Thoracic aorta (tissue), 2 donors: ENCODE measurements at places on chromosomes 3 and 15.

DNA sequence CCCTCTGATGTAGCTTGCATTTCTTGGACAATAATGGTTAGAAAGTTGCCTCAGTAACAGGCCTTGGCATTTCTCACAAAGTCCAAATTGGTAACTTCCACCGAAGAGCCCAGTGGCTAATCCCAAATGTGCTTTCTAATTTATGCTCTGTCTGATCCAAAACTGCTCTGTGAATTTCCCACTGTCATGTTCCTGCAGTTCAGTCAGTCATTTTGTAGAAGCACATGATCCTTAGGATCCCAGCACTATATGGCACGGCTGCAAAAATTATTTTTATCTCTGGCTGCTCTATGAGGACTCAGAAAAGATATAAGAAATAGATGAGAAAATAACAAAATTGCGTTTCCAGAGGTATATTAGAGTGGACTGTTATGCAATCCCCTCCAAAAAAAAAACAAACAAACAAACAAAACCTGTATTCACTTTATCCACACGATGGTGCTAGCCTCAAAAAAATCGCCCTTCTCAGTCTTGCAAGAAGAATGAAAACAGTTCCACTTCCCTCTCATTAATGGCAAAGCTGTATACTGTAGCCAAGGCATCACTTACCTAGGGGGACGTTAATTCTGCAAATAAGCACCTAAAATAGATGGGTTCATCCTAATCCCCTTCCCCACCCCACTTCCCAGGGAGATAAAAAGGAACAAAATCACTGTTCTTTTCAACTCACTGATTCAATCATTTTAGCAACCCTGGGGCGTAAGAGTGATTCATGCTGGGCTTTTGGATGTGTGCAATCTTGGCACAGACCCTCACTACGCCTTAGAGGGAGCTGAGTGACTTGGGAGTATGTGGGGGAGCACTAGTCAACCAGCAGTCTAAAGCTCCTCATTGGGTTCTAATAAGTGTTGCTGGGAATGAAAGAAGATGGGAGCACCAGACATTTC is 61.3 kb downstream of the TMCO5A start:
- no peak for DNase-seq

DNA sequence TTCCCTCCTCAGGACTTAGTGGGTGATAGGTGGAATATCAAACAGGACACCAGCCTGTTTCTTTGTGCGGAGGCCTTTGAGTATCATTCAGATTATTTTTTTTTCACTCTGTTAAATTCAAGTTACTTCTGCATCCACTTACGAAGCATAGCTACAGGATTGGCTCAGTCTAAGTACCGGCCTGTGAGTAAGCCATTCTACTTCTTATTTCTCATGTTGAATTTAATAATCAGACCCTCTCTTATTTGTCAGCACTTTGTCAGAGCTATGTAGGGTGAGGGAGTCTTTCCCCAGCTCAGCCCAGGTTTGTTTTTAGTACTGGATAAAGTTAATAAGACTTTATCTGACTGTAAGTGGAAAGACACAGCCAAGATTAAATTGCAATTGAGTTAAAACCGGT is 54.7 kb downstream of the ITPR1 start:
- no peak for DNase-seq

- DNase-seq, result no peak
Measured at GRCh38 chr3:59456852-59457485, 407.1 kb upstream of the CFAP20DC start.

DNA sequence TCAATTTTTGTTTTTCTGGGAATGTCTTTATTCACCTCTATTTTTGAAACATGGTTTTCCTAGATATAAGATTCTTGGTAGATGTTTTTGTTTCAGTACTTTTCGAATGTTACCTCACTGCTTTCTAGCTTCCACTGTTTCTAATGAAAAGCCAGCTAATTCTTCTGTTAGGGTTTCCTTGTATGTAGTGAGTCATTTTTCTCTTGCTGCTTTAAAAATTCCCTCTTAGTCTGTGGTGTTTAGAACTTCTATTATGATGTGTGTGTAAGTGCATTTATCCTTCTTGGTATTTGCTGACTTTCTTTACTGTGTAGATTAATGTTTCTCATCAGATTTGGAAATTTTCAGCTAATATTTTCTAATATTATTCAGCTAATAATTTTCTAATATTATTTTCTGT is 151.1 kb upstream of the OSTN start:
- DNase-seq, result no peak

- DNase-seq, result no peak
Measured at GRCh38 chr15:96625256-96625655, 294.8 kb downstream of the NR2F2 start.

DNA sequence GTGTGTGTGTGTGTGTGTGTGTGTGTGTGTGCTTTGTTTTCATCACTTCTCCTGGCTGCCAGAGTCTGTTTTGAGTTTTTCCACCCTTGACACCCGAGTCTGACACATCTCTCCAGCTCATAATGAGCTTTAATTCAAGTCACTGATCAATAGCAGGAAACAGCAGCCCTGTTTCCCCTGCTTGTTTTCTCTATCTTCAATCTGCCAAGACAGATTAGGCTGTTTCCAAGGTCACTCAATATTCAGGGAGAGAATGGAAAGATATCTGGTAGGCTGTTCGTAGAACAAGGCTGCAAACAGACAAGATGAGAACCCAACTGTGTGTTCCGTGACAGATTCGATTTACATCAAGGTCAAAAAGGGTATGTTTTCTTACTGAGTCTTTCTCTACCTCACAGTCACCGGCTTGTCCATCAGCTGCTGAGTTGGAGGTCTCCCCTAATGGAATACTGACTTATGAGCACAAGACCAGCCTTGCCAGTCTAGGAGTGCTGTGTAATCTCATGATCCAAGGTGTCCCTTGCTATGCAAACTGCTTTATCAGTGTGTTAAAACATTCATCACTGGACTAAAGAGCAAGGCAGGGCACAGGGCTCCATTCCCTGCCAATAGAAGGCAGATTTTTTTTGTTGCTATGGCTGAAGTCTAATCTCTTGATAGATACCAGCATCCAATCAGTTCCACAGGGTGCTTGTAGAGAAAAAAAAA is 187.9 kb upstream of the LMCD1 start:
- DNase-seq, result no peak

DNA sequence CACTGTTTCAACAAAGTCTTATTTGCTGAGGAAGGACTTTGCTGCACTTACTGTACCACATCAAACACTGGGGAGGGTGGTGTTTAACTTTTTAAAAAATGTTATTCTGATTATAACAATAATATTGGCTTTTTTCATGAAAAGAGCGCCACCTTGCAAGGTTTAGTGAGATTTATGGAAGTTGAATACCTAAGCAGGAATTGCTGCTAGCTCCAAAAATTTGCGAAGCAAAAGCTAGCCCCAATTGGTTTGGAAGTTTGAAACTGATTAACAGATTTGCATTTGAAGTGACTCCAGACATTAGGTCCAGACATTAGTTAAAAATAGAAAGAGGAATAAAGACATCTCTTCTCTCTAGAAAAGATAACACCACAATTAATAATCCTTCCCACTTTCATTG is 6.7 kb downstream of the ZIC1 start:
- no peak for DNase-seq

- no peak for DNase-seq
Measured at GRCh38 chr3:22292681-22293080, 541.7 kb upstream of the ZNF385D start.

GRCh38 chr15:27595211-27595610 is 503.9 kb downstream of the OCA2 start:
- DNase-seq, result no peak

GRCh38 chr3:8538913-8539312 is 37.3 kb downstream of the LMCD1 start:
- no peak for DNase-seq

DNA sequence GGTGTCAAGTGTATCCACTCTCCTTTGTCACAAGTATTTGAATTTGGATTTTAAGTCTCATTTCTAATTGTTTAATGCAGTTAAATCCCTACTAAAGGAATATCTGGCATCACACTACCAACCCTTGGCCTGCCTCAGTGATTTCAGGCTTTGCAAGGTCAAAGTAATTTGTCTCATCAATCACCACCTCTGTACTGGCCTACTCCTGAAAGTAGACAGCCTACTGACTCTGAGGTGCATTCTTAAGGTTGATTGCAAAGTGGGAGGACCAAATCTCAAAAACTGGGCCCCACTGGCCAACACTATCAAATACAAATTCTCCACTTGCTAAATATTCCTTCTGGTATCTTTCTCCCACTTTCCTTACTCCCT is 851 bp upstream of the TEX55 start:
- DNase-seq, result no peak

- no peak for DNase-seq
Measured at GRCh38 chr3:58065700-58066167, 57.5 kb downstream of the FLNB start.

- DNase-seq, result no peak
Measured at GRCh38 chr15:74392902-74393301, 25.5 kb upstream of the CYP11A1 start.

DNA sequence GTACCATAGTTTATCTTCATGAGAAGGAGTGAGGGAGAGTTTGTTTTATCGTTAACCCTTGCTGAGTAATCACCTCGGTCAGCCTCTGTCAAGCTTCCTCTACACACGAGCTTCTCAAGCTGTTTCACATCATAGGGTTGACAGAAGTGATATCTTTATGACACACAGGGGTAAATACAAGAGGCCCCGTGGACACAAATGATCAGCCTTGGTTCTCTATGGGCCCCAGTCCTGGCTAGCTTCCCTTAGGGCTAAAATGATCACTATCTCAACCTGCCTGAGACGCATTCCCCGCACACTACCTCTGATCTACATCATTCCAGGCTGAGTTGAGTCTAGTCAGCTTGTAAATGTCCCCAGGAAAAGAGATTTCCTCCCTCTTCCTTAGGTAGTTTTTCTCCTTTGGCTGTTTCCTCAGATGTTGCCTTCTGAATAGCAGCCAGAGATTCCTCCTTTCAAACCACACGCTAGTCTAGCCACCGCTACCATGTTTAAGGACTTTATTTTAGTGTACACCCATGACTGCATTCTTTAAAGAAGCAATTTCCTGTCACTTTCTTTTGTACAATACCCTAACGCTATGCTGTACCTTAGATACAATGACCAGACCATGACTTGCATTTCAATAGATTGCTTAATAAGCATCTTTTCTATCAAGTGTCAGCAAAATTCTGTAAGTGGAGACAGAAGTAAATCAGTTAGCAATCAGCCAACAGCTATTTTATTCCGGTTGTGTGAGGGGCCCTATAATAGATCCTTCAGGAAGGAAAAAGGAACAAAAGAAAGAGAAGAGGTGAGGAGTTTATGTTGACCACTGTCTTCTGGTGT is 35.1 kb upstream of the PPARG start:
- no peak for DNase-seq

DNA sequence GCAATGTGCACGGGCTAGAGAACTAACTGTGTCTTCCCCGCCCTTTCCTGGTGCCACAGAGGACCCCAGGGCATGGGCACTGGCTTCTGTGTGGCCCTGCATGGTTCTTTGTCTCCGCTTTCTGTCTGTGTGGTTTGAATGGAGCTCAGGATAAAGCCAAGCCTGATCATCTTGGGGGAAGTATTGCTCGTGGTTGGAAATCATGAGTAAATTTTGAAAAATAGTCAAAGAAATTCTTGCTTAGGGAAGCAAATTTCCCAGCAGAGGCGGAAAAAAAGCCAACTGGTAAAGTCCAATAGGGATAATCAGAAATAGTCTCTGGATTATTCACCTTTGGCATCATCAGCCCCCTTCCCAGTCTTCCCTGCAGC is 55.4 kb downstream of the MAGEF1 start:
- DNase-seq, result no peak

- no peak for DNase-seq
Measured at GRCh38 chr15:96142498-96142897, 188.0 kb upstream of the NR2F2 start.

DNA sequence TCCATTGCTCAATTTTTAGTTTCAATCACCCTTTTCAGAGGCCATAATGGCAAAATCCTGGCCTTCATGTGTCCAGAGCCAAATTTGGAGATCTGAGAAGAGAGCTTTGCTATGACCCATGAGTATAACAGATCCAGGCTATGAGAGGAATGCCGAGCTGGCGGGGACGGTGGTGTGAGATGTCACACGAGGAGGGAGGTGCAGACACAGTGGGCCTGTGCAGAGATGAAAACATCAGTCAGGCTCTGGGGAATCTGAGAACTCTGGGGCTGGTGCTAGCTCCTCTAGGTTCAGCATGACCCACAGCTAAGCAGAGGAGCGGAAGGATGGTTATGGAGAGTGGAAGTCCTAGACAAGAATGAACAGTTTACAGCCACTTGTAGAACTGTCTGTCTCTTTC is 398.3 kb upstream of the ATP10A start:
- DNase-seq, result no peak

DNA sequence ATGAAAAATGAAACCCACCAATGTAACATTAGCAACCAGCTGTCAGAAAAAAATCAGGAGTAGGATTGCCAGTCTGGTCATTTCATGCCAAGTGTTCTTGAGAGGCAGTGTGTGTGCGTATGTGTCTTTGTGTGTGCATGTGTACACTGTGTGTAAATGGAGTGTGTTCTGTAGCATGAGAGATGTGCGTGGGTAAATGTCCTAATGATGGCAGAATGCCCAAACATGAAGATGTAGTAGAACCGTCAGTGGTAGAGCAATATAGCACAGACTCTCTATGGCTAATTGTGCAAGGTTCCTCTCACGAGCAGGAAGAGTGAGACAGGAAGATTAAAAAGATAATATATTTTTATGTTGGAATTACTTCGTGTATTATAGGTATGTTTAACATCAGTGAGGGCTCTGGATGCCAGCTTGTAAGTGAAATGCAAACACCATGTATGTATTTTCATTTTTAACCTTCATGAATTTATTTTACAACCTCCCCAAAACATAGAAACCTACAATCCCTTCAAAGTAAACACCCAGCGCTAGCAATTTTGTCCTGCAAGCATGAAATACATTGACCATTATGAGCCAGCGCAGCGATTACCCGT is 1038.7 kb downstream of the IGSF11 start:
- no peak for DNase-seq

DNA sequence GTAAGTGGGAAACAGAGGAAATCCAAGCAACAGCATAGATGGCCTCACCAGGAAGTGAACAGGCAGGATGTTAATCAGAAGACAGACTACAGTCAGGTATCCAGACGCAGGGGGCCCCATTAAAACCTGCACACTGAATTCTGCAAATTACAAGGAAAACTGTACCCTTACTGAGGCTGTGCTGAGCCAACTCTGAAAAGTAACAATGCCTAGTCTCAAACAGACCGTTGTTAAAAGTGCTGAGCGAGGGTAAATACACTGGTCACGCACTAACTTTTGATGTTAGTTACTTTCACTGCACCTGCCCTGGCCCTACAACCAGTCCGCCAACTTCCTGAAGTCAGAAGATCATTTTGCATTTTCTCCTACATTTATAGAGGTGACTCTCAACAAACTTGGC is 1.0 kb downstream of the TAMM41 start:
- no peak for DNase-seq

GRCh38 chr3:71900057-71900456 is 115.1 kb upstream of the PROK2 start:
- no peak for DNase-seq

GRCh38 chr3:101888653-101889052 is 39.3 kb downstream of the NFKBIZ start:
- DNase-seq, result no peak

DNA sequence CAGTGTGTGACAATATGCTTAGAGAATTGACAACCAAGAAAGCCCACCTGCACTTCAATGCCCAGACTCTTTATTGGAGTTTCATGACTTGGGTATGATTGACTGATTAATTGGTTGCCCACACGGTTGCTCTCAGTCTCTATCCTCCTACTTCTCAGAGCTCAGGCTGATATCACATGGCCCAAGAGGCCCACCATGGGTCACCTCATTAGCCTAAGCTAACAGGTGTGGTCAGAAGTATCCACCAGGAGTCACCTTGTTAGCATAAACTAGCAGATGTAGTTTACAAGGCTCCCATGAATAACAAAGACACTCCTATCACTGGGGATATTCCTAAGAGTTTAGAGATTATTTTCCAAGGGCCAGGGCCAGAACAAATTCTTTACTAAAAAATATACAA is 120.2 kb upstream of the MBNL1 start:
- DNase-seq, result no peak
